GM23248 (cell line): ENCODE measurements at places on chromosomes 5 and 9. TPM values are rescaled to one million over a fixed set of nuclear protein-coding genes. Genes with fewer than 3 reads are reported as not detected.

Gene WNT8A
- polyA plus RNA-seq, result not detected in 2 replicates

Gene ACTBL2
- 0.24 and 0.34 TPM in 2 replicates for polyA plus RNA-seq

Gene P4HA2
- polyA plus RNA-seq, result 353 and 374 TPM in 2 replicates

Gene ADGRD2
- polyA plus RNA-seq, result not detected in 2 replicates

Gene IL33
- polyA plus RNA-seq, result 2.2 and 2.9 TPM in 2 replicates
